LHCN-M2 (cell line): ENCODE measurements at places on chromosomes 2 and 18.

- DNase-seq: no peak
Measured at GRCh38 chr2:74001121-74001520, 16.4 kb downstream of the TET3 start.

GRCh38 chr2:239396881-239397681 is 3.7 kb downstream of the HDAC4 start:
- no peak for DNase-seq

- DNase-seq: no peak
Measured at GRCh38 chr18:29172756-29173067, 995.8 kb upstream of the CDH2 start.

- no peak for DNase-seq
Measured at GRCh38 chr18:37575646-37576045, 10.0 kb upstream of the CELF4 start.

GRCh38 chr18:65380986-65381385 is 369.8 kb upstream of the CDH7 start:
- no peak for DNase-seq

DNA sequence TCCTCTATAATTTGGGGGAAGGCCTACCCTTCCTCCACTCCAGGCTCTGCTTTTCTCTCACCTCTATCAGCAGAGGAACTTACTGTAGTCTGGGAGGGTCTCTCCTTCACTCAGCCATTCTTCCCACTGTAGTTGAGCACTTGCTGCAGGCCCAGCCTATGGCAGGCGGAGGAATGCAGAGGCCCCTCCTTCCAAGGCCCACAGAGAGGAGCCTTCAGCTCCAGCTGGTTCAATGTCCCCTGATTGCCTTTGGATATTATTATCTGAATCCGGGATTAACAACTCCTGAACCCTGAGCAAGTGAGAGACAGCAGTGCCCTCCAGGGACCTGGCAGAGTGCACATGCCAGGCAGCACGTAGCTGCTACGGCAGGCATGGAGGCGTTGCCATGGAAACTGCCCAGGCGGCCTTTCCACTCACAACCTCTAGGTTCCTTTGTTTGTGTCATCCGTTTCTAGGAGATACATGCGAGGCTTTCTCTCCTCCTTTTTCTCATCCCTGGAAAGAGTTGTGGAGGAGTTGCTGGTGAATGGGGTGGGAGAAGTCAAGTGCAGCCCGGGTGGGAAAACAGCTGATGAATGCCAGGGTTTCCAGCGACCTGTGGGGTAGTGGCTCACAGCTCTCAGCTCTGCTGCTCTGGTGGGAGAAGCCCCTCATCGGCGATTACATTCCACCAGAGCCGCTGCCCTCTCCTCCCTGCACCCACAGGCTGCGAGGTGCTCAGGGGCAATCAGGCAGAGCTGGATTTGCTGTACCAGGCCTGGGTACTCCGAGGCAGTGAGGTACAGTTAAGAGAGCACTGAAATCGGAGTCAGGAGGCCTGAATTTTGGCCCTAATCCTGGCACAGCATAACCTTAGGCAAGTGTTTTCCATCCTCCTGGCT is 55.3 kb upstream of the HK2 start:
- DNase-seq: peak; percentile 31

DNA sequence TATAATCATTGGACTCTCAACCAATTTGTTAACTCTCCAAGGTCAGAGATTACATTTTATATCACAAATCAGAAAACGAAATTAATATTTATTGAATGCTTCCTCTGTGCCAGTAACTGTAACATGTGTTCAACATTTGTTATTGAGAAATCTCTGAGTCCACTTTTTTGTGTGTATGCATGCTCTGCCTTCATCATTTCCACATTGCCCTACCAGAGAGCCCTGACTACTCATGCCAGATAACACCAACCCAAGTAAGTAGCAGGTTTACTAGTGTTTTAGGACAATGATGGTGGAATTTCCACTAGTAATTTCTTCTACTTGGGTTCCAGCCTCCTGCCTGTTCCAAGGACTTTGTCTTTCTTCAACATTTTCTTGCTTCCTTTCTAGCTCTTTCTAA is 14.2 kb upstream of the FAP start:
- no peak for DNase-seq

DNA sequence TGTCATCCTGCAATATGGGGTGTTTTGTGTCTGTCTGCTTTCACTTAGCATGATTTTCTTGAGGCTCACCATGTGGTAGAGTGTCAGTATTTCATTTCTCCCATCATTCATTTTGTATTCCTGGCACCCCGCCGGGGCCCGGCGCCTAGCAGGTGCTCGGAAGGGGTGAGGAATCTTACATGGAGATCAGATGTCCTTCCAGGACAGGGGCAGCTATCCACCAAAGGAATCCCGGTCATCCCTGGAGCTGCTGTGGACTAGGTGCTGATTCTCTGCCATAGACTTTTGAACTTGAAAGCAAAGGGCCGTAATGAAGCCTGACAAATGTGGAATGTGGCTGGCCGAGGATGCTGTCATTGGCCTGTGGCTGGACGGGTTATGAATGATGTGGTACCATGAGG is 2.4 kb downstream of the PRELID3A start:
- DNase-seq: peak; percentile 41

GRCh38 chr2:160478660-160479059 is 14.9 kb downstream of the RBMS1 start:
- no peak for DNase-seq

DNA sequence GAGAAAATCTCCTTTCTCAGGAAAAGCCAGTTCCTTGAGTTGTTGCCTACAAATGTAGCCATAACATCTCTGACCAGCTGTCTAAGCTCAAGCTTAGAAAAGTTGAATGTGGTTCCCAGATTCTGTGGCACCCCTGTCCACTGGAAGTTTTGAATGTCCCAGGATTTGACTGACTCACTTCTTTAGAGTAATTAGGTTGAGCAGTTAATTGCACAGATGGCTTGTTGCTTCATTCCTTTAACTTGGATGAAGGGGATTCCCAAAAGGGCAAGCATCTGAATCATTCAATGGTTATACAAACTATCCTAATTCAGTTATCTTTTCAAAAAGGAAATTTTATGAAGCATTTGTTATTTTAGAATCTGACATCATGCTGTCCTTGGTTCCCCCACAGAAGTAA is 374.7 kb downstream of the LNPK start:
- no peak for DNase-seq

DNA sequence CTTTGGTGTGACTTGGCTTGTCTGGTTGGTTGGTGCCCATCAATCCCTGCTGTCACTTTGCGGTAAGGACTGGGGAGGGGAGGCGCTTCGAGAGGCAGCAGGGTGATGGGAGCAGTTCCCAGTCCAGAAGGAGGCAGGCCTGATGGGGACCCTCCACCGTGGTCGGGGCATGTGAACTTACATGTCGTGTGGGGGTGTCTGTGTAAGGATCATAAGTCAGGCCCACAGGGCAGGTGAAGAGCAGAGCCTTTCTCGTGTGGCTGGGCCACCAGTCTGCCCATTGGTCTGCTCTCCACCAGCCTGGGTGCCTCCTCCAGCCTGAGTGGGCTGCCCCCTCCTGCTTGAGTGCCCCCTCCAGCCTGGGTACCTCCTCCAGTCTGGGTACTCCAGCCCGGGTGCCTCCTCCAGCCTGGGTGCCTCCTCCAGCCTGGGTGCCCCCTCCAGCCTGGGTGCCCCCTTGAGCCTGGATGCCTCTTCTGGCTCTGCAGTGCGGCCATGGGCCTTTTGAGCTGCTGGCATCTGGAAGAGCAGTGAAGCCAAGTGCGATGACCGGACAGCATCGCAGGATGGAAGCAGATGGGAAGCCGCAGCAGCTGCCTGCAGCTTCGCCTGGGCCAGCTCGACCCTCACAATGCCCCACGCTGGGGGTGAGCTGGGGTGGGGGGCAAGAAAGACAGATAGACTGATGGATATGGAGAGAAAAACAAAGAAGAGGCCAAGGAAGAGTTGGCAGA is 25.0 kb downstream of the ATOH8 start:
- no peak for DNase-seq

GRCh38 chr2:197975931-197976519 is 171.6 kb downstream of the PLCL1 start:
- DNase-seq: no peak

- DNase-seq: no peak
Measured at GRCh38 chr2:234172066-234172465, 121.6 kb downstream of the SPP2 start.

DNA sequence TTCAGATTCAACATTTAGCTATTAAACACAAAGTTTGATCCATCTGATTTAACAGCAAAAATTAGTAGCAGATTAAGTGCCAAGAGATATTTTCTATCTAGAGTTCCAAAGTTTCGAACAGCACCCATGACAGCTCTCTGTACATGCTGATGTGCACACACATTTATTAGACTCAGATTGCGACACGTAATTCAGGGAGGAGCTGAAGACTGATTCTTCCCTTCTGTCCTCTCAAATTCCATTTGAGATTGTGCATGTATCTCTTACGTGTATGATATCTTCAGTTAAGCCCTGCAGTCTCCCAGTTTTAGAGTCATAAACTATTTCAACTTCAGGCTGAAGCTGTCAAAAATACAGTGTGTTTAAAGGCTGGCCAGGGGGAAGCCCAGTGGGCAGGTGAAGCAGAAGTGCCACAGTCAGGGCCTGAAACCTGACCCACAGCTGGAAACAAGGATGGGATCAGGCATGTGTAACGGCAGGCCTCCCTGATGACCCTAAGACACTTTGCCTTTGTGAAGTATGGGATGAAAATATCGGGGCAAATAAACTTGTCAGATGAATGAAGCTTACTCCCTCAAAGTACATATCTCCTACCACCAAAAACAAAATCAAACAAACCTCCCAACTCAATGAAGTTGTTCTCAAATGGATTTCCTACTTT is 30.6 kb downstream of the CYB5A start:
- no peak for DNase-seq

- DNase-seq: no peak
Measured at GRCh38 chr2:43727634-43728014, 46.2 kb upstream of the DYNC2LI1 start.

DNA sequence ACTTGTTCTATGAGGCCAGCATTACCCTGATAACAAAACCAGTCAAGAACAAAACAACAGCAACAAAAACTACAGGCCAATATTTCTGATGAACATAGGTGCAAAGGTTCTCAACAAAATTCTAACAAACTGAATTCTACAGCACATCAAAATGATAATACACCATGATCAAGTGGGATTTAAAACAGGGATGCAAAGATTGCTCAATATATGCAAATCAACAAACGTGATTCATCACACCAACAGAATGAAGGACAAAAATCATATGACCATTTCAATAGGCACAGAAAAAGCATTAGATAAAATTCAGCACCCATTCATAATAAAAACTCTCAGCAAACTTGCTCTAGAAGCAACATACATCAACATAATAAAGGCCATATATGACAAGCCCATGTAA is 173.6 kb downstream of the CAMKMT start:
- no peak for DNase-seq

DNA sequence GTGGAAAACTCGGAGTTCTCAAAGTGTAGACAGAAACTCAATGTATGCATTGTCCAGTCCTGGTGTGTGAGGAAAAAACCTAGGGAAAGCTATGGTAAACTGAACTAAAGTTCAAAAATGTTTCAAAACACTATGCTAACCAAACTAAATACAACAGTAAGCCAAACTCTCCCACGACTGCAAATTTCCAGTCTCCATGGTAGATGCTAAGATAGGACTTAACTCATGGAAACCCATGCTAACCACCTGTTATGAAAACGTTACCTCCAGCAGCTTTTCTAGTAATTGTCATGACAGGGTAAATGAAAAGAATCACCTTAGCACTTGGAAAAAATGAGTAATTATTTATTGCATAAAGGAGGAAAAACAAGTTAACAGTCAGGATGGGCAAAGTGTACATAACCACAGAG is 135.7 kb upstream of the EPC2 start:
- no peak for DNase-seq

GRCh38 chr18:23391156-23391555 is 61.9 kb upstream of the RIOK3 start:
- no peak for DNase-seq

DNA sequence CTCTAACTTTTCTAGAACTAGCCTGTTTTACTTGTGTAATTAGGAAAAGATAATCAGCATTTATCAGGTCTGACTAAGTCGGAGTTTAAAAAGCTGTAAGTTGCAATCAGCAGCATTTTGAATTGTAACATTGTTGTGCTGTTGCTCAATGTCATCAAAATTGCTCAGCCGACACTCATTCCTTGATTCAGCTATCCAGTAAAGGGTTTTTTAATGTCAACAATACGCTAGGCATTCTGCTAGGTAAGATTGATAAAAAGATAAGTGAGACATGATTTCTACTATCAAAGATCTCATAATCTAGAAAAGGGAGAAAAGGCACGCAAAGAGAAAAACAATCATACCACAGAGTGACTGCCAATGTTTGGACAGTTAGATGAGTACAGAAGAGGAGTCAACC is 327.1 kb upstream of the CDH2 start:
- DNase-seq: no peak

- DNase-seq: no peak
Measured at GRCh38 chr18:48116873-48117630, 186.6 kb upstream of the SMAD2 start.

DNA sequence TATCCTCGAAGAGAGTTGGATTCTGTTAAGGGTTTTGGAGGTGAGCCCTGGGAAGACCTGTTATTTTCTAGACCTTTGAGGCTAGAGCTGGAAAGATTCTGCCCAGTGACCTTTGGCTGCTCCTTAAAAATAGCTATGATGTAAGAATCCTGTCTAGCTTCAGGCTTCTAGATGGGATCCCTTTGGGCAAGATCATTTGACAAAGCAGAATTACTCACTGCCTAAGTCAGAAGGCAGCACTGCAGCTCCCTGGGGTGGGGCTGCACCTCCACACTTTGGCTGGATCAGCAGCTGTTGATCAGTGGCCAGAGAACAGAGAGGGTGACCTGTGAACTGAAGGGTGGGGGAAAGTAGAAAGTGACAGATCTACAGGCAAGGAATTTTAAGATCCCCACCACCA is 103.8 kb downstream of the ASAP2 start:
- peak; percentile 94 for DNase-seq

DNA sequence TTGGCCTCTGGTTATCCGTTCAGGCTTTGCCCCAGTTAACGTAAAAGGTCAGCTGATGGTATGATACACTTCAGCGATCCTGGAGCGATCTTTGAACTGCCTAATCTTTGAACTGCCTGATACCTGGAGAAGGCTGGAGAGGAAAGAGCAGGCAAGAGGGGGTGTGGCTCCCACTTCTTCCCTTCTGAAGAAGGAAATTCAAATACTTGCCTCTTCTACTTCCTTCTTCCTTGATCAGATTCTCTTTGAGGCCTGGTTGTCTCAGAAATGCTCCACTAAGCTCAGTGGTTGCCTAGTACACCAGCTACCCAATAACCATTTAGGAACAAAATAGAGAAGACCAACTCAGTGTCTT is 619 bp downstream of the GALM start:
- no peak for DNase-seq

DNA sequence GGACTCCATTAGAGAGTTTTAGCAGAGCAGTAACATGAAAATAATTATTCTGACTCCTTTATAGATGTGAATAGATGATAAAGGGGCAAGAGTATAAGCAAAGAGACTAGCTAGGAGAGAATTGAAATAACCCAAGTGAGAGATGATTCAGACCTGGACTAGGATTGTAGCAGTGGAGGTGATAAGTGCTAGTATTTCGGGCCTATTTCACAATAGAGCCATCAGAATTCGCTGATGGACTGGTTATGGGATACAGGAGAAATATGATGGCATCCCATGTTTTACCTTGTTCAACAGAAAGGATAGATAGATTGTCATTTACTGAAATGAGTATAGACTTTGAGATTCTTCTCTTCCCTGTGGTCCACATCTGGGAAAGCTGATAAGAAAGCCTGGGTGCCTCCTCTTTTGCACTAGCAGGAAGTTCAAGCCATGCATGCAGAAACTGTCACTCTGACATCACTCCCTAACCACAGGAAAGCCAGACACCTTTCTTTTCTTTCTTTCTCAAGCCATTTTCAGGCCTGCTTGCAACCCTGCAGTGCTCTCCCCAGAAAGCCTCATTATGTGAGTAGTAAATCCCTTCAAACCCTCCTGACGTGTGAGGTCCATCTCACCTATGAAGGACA is 25.3 kb downstream of the DYNAP start:
- DNase-seq: no peak
